Hepatocyte (in vitro differentiated cells): ENCODE measurements at places on chromosomes 12 and 14. TPM values are rescaled to one million over a fixed set of nuclear protein-coding genes. Genes with fewer than 3 reads are reported as not detected.

Gene AQP2
- 0.71 and 1.8 TPM in 2 replicates for polyA plus RNA-seq

DNA sequence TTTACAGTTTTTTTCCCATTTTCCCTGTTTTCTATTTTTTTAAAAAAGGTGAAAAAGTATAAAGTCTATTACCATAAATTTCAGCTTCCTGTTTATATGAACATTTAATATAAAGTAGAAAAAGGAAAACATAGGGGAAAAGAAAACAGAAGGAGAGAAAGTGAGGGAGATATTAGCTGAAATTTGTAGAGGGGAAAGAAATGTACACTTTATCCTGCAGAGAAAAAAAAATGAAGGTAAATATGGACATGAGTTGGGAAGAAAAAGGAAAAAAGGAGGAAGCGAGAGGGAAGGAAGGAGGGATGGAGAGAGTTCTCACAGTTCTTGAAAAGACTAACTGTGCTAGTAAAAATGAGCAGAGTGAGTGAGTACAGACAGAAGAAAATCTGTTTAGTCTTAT, 91.6 kb upstream of the BTG1 start:
- no peak for DNase-seq

- DNase-seq: no peak
Measured at GRCh38 chr14:101028971-101029667, 125.6 kb upstream of the RTL1 start.

Gene NAV3
- polyA plus RNA-seq: 1.4 and 3.0 TPM in 2 replicates

GRCh38 chr14:68932686-68933085, 46.4 kb downstream of the ACTN1 start:
- no peak for DNase-seq

Gene TBC1D30
- 4.8 and 5.6 TPM in 2 replicates for polyA plus RNA-seq

Gene IFNG-AS1
- polyA plus RNA-seq: not detected in 2 replicates

- no peak for DNase-seq
Measured at GRCh38 chr14:68712703-68713370, 80.0 kb downstream of the ZFP36L1 start.

Gene ERP27
- polyA plus RNA-seq: 53.7 and 60.0 TPM in 2 replicates

Gene ARHGDIB
- 14.2 and 24.5 TPM in 2 replicates for polyA plus RNA-seq

GRCh38 chr14:86915406-86915805, 1077.6 kb downstream of the GALC start:
- DNase-seq: no peak

- no peak for DNase-seq
Measured at GRCh38 chr12:63816031-63816430, 28.5 kb upstream of the SRGAP1 start.

Gene ZNF26
- polyA plus RNA-seq: 3.8 and 5.3 TPM in 2 replicates

DNA sequence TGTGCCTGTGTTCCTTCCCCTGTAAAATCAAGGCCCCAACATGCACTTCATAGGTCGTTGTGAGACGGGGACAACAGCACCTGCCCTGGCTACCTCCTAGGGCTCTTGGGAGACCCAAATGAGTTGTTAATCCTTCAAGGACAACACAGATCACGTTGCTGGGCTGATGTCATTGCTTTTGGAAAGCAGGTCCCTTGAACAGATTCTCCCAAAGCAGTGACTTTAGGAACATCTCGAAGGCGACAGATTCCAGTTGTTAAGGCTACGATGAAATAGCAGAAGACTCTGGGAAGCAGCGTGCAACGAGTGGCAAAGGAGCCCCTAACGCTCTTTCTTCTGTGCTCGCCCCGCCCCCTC, 26.2 kb upstream of the MAP1LC3B2 start:
- no peak for DNase-seq

DNA sequence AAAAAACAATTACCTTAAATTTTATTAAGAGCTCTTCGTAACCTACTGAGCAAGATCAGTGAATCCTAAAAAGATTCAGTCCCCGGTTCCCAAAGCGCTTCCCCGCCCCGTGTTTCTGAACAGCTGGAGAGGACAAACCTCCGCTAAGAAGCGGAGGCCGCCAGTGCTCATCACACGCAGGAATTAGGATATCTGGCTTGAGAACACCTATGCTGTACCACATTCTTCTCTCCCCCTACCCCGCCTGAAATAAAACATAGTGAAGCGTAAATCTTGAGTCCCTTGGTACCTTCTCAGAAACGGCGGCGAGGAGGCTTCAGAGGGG, 774 bp upstream of the WDR20 start:
- no peak for DNase-seq

Gene KRT83
- polyA plus RNA-seq: not detected in 2 replicates

GRCh38 chr12:119783787-119784186, 93.3 kb downstream of the CIT start:
- no peak for DNase-seq
